Activated CD4-positive, alpha-beta T cell treated with anti-CD3 and anti-CD28 coated beads, Interleukin-2, Interleukin-4, amounts not matched to agents 100 ng/mL and 50 ng/mL, durations not matched to agents 16 hours and 8 hours (primary cell): ENCODE measurements at places on chromosomes 5 and 9.

GRCh38 chr5:67748165-67748690 is 467.3 kb upstream of the PIK3R1 start:
- DNase-seq: no peak

DNA sequence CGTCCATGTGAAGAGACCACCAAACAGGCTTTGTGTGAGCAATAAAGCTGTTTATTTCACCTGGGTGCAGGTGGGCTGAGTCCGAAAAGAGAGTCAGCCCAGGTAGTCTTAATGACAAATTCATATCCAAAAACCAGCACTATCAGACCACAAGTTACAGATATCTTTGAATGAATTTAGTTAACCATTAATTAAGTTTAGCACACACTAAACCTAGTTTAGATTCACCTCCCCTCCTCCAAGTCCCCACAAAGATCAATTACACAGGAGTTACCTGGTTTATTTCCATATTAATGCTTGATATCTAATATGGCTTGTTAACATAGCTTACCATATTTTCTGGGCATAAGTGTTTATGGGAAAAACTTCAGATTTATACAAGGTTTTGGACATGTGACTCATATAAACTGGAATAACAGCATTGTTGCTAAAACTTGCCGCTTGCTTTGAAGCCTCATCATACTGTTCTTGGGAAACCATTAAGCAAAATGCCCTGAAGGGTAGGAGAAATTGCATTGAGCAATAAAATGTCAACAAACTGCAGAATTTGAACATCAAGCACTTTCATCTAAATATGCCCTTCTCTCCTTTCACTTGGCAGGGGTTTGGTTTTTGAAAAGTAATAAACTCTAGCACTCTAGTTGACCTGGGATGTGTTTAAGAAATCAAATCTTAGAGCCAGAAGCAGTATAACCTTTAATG is 166.9 kb downstream of the SNCAIP start:
- no peak for DNase-seq

DNA sequence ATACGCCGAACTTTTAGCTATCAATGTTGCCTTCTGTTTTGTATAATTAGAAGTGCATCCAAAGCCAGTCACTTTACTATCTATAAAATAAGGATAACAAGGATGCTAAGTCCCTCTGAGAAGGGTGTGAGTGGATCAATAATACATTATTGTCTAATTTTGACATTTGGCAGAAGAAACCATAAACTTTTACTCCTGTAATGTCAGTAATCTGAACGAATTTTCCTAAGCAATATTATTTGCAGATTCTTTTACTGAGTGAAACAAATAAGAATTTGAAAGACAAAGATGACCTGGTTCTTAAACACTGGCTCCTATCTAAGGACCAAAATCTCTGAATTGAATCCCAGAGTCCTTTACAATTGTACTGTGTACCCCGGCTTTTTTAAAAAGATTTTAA is 126.6 kb upstream of the TMEM161B start:
- no peak for DNase-seq

DNA sequence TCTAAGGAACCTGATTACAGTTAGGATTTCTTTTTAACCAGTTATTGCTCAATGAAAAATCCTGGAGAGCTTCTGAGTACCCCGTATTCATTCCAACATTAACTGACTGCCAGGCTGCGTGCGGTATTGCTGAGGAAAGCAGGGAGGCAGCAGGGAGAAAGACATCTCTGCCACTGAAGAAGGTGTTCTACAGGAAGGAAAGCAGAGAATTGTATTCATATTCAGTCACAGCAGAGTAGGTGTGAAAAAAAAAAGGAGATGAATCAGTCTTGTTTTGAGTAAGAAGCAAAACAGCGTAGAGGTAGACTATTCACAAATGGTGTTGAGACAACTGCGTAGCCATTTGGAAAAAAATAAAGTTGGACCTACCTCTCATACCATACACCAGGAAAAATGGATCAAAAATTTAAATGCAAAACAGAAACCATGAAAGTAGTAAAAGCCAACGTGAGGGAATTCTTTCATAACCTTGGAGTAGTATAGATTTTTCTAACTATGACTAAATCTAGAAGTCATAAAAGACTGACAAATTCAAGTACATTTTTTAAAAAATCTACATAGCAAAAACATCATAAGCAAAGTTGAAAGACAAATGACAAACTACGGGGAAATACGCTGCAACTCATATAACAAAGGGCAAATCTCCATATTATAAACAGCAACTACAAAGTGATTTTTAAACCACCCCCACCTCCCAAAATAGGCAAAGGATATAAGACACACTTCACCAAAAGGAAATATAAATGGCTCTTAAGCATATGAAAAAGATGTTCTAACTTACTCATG is 9.9 kb upstream of the NR4A3 start:
- DNase-seq: peak; percentile 72
